ENCODE measurements at places on chromosomes 16 and 17. TPM values are rescaled to one million over a fixed set of nuclear protein-coding genes. Genes with fewer than 3 reads are reported as not detected.

Gene NAE1
- 107 TPM for total RNA-seq

DNA sequence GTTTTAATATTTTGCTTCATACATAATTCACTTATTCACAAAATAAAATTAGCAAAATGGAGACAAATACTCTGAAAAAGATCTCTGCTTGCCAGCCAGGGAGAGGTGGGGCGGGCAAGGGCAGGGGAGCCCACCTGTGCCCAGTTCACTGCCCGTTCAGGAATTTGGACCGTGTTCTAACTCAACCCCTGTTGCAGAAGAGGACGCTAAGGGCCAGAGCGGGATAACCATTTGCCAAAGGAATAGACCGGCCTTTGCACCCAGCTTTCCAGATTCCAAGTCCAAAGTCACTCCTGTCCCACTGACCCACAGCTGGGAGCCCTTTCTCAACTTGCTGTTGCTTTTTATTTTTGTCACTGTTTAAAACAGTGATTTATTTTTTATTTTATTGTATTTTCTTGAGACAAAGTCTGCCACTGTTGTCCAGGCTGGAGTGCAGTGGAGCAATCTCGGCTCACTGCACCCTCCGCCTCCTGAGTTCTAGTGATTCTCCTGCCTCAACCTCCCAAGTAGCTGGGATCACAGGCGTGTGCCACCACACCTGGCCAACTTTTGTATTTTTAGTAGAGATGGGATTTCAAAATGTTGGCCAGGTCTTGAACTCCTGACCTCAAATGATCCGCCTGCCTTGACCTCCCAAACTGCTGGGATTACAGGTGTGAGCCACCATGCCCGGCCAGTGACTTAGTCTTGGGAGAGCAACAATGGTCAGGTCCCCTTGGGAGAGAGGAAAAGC, 2.7 kb upstream of the PIEZO1 start:
- no peak for DNase-seq

- DNase-seq, result no peak
These were observed 42.6 kb downstream of the TSC2 start for GRCh38 chr16:2090481-2090776.

DNA sequence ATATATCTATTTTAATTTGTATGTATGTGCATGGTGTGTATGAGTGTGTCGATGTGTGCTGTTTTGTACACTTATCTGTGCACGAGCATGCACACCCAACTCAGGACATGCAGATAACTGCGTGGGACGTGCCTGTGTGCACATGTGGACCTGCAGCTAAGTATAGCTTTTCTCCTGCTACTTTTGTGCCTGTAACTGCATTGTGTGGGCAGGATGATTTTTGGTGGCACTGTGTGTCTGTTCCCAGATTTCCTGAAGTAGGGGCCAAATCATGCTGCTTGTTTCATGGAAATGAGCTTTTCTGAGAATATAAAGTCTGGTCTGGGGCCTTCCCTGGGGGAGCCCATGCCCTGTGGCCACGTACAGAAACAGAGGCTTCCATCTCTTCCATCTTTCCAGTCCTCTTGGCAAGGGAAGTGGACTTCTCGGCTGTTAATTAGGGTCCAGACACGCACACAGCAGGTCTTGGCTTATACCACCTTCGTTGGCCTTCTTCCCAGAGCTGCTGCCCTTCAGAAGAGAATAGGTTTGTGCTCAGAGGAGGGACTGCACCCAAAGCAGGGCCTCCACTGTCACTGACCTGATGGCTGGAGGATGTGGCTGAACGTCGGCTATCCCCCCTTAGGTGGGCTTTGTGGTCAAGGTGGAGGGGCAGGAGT, 30.2 kb downstream of the SPNS3 start:
- DNase-seq, result no peak

Gene CHCT1
- total RNA-seq, result not detected

- peak; percentile 6 for DNase-seq
These were observed 179.3 kb downstream of the SEC14L1 start for GRCh38 chr17:77320044-77320440.

Gene TNFRSF13B
- 0.18 TPM for total RNA-seq

Gene HS3ST3A1
- total RNA-seq, result 5.9 TPM

DNA sequence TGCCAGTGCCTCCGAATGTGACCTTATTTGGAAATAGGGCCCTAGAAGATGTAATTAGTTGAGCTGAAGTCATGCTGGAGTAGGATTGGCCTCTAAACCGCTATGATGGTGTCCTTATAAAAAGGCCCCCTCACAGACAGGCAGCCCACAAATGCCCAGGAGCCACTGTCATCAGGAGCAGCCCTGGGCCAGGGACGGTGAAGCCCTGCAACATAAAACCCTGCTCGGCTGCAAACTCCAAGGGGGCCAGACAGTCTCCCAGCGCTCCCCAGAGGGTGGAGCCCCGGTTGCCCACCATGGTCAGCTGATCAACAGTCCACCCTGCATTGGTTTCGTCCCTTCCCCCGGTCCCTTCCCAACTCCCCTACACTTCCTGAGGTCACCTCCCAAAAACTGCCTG, 351.7 kb downstream of the FOXL1 start:
- DNase-seq, result no peak

DNA sequence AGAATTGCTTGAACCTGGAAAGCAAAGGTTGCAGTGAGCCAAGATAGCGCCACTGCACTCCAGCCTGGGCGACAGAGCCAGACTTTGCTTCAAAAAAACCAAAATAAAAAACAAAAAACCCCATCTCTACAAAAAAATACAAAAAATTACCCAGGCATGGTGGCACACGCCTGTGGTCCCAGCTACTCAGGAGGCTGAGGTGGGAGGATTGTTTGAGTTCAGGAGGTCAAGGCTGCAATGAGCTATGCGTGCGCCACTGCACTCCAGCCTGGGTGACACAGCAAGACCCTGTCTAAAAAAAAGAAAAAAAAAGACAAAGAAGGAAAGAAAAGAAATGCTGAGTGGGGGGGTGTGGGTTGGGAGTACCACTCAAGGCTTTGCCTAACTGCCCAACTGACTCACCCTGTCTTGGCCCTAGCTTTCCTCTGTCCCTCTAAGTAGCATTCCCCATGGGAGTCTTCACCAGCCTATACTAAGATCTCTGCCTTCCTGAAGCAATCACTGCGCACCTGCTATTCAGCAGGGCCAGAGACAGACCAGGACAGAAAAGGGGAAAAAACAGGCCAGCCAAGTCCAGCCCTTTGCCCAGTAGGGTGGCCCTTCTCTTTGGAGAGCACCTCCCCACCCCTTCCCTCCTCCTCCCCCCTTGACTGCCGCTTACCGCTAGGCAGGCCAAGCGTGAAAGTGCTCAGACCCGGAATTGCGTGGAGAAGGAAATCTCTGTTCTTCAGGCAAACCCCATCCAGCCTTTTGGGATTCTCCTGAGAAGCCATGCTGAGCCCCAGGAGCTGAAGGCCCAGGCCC, 45.8 kb downstream of the RTN4RL1 start:
- no peak for DNase-seq

Gene CDH11
- total RNA-seq, result 10.1 TPM

GRCh38 chr17:16379654-16380053, 1.2 kb upstream of the UBB start:
- no peak for DNase-seq

Gene CCDC40
- total RNA-seq, result 15.2 TPM

GRCh38 chr16:50597563-50598255, 49.5 kb downstream of the NKD1 start:
- no peak for DNase-seq

Gene MFSD6L
- total RNA-seq, result 5.2 TPM
